ENCODE measurements at places on chromosomes 2 and 18.

DNA sequence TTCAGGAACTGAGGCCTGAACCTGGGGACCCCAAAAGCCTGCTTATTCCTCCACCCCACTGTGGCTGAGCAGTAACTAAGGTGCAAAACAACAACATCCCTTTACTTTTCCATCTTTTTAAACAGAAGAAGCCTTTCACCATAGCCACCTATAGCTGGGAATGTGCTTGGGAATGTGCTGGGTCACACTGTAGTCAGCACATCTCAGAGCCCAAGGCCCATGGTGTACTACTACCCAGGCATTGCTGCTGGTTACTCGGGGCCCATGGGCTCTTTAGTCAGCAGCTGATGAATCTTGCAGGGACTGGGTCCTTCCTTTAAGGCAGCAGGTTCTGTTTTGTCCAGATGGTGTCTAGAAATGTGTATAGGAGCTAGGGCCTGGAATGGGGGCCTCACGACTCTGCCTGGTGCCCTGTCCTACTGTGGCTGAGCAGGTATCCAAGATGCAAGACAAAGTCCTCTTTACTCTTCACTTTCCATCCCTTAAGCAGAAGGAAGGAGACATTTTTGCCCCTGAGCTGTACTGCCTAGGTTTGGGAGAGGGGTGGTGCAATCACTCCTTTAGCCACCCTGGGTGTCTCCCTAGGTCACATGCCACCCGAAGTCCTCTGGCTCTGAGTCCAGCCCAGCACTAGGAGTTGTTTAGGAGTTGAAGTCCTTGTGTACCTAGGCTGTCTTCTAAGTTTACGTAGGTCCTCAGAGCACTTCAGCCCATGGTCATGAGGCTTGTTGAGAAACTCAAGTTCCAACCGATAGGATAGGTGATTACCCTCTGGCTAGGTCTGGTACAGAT, 70.1 kb downstream of the OXER1 start:
- DNase-seq: no peak

- DNase-seq: no peak
Measured at GRCh38 chr2:216915557-216916150, 55.8 kb upstream of the TNP1 start.

- no peak for DNase-seq
Measured at GRCh38 chr2:201643216-201643890, at the start of gene TMEM237. TMEM237 (minus strand) TSS chr2:201643503; CDS start chr2:201643400, 103 bp downstream.

DNA sequence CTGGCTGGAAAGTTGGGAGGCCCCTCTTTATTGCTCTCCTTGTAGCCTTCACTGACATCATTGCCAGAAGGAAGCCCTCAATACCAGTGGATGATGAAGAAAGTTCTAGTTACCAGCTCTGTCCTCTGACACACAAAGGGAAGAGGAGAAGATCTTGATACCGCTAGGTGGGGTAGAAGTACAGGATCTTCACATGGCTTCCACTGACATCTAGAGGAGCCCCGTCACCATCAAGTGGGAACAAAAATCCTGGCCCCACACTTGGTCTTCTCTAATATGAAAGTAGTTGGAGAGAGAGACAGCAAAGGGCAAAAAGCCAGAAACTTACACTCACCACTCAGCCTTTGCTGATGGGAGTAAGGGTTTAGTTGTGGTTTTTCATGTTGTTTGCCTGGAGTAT, 12.4 kb downstream of the XIRP2 start:
- no peak for DNase-seq

All from activated naive CD4-positive, alpha-beta T cell treated with anti-CD3 and anti-CD28 coated beads, Interleukin-2, amount 50 U/mL, for 16 hours (primary cell).